ENCODE measurements at places on chromosomes 12 and 14. TPM values are rescaled to one million over a fixed set of nuclear protein-coding genes. Genes with fewer than 3 reads are reported as not detected.
A peak's percentile ranks its signal among the peaks of the same experiment; 100 is the strongest.

DNA sequence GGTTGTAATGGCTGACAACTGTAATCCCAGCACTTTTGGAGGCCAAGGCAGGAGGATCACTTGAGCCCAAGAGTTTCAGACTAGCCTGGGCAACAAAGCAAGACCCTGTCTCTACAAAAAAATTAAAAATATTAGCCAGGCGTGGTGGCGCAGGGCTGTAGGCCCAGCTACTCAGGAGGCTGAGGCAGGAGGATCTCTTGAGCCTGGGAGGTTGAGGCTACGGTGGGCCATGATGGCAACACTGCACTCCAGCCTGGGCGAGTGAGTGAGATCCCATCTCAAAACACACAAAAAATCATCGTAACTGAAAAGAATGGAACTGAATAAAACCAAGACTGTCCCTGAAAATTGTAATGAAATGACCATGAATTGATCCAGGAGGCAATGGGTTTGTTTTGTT lies 6.1 kb downstream of the CAMKK2 start:
- no peak for DNase-seq

GRCh38 chr12:96501133-96501761 lies 11.9 kb downstream of the CFAP54 start:
- DNase-seq, result peak; percentile 57

GRCh38 chr12:24246934-24247333 lies 297.5 kb upstream of the SOX5 start:
- no peak for DNase-seq

- no peak for DNase-seq
Measured at GRCh38 chr14:89379891-89380820, 36.9 kb downstream of the FOXN3 start.

DNA sequence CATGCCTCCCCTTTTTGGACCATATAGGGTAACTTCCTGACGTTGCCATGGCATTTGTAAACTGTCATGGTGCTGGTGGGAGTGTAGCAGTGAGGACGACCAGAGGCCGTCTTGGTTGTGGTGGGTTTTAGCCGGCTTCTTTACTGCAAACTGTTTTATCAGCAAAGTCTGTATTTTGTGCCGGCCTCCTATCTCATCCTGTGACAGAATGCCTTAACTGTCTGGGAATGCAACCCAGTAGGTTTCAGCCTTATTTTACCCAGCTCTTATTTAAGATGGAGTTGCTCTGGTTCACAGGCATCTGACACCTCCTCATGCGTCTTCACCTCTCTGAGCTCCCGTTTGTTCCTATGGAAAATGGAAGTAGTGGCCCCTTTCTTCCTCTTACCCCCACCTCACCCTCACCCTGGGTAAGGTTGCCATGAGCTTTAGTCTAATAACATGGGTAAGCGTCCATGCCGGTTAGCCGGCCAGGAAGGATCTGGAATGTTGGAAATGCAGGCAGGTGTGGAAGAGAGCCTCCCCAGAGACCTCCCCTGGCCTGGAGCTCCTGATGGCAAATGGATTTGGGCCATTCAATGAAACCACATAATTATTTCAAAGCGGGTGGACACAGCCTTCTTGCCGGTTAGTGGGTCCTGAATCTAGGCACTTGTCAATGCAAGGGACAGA lies 18.6 kb downstream of the HHIPL1 start:
- no peak for DNase-seq

- DNase-seq, result no peak
Measured at GRCh38 chr12:53219292-53219955, 12.4 kb upstream of the ITGB7 start.

GRCh38 chr14:92039063-92039718 lies 668 bp downstream of the TRIP11 start:
- no peak for DNase-seq

GRCh38 chr12:83414981-83415380 lies 728.3 kb downstream of the TMTC2 start:
- DNase-seq, result no peak

GRCh38 chr12:108237272-108237671 lies 101.8 kb downstream of the CMKLR1 start:
- DNase-seq, result no peak

DNA sequence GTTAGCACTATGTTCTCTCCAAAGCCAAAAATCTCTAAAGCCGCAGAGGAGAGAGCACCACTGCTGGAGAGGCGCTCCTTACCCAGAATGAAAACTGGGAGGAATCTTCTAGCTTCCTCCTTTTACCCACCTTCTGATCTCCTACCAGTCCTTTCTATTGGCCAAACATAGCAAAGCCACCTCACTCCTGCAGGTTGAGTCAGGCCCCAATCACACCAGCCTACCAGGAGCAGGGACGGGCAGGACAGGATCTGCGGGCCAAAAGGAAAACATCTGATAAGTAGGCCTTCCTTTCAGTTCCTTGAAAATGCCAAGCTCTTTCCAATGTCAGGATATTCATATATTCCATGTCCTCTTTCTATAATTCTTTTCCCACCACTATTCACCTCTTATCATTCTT lies 197.7 kb upstream of the CNOT2 start:
- DNase-seq, result no peak

- no peak for DNase-seq
Measured at GRCh38 chr12:111121840-111122239, 201.5 kb upstream of the MYL2 start.

DNA sequence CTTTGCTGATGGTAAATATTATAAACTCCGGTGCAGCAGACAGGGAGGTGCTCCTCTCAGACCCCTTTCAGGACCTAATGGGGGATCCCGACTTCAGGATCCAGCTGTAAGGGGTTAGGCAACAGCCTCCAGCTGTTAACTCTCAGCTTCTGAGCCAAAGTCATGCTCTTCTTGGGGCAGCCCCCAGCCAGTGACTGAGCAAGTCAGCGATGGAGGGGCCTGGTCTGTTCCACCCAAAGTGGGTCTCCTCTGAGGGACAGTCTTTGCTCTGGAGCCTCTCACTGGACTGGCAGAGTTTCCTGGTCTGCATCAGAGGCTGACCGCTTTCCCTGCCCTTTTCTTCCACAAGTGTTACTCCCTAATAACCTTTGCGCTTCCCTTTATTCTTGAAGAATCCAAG lies 184.2 kb upstream of the DIO3 start:
- no peak for DNase-seq

DNA sequence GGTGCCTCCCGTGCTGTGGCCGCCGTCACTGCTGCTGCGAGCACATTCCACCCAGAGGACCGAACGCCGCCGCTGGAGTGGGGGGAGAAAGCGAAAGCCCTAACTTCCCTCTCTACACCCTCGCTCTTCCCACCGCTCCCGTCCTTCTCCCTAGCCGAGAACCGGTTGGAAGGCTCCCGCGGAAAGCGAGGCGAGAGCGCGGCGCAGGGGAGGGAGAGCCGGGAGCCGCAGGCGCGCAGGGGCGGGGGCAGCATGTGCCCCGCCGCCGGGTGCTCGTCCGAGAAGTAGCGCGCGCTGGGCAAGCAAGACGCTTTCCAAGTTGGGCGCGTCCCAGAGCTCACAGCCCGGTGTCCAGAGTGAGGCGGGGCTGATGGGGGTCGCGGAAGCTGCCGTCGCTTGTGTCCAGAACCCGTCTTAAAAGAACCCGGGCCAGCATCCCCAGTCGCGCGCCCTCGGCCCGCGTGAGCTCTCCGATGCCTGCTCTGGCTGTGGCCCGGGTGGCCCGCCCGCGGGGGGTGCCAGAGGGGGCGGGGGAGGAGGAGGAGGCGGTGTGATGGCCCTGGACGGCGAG lies at the start of gene TRHDE:
TRHDE (plus strand) TSS at position 280 of the 571 bp plus-strand sequence; CDS start at position 554, 274 bp downstream.
- no peak for DNase-seq

DNA sequence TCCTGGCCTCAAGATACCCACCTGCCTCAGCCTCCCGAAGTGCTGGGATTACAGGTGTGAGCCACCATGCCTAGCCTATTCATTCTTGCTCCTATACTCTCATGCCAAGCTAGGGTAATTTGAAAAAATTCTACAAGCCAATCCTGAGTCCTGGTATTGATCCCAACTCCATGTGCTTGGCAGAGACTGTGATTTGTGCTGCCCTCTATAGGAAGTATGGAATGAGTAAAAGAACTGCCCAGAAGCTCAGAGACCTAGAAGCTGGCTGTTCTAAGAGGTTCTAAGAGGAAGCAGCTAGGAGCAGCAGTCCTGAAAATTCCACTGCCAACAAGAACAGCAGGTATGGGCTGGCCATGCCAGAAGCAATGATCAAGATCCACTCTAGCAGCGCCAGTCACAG lies 402.5 kb downstream of the PCNX1 start:
- no peak for DNase-seq

GRCh38 chr12:40382217-40382616 lies 157.4 kb downstream of the LRRK2 start:
- no peak for DNase-seq

- DNase-seq, result no peak
Measured at GRCh38 chr14:103391048-103391447, 5.8 kb downstream of the MARK3 start.

DNA sequence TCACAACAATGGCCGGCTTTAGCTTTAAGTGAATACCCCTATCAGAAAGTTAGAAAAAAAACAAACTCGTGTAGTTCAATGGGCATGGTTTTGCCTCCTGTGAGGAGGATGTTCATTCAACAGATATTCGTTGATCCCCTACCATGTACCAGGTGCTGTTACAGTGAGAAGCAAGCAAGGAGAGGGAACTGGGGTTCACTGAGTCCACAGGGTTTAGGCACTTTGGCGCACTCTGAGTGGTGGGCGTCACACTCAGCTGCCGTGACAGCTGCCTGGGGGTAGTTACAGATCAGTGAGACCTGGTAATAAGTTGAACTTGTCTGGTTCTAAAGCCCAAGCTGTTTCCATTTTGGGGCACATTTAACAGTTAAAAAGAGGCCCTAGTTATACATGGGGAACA lies 74.2 kb downstream of the PAPOLA start:
- peak; percentile 34 for DNase-seq

GRCh38 chr12:69433653-69434052 lies 36.5 kb upstream of the FRS2 start:
- no peak for DNase-seq

DNA sequence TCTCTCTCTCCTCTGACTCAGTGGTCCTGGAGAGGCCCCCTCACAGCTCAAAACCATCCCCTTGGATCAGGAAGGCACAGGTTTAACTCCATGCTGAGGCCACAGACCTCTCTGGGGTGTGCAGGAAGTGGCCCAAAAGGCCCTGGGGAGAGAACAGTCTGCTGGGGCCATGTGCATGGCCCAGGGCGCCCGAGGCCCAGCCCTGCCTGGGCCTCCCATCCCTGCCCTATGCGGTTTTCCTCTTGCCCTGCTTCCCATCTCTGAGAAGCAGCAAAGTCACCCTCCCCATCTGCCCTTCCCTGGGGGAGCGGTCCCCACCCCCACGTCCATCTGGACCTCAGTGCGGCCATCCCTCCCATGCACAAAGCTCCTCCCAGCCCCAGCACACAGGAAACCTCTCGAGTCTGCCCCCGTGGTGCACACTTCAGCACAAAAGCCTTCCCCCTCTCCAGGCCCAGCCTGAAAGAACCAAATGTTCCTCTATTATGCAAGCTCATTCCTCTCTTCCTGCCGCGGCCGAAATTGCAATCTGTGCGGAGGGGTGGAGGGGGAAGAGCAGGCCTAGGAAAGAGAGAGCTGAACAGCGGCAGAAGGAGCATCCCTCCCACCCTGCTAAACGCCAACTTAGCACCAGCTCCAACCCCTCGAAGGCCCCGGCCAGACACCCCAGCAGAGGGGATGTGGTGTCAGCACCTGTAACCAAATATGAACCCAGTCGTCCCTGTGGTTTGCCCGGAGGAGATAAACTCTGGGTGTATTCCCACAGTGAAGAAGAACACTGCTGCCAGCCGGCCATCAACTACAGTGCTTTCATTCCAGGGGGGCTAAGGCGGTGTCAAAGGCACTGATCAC lies 108.5 kb downstream of the SCARB1 start:
- peak; percentile 87 for DNase-seq

SPIC gene
- not detected for total RNA-seq

WIF1 gene
- 0.29 TPM for total RNA-seq

OR6C2 gene
- 1.2 TPM for total RNA-seq

SLC25A47 gene
- total RNA-seq, result not detected

ERP27 gene
- total RNA-seq, result 122 TPM

PTPRO gene
- total RNA-seq, result 3.0 TPM

FAM90A1 gene
- 0.65 TPM for total RNA-seq

ETNK1 gene
- total RNA-seq, result 74.4 TPM

AQP5 gene
- total RNA-seq, result 0.34 TPM

GPR135 gene
- total RNA-seq, result 6.5 TPM

HECTD4 gene
- total RNA-seq, result 68.2 TPM
